ENCODE measurements at places on chromosomes 6 and 20.

GRCh38 chr6:128572294-128572693, 51.9 kb upstream of the PTPRK start:
- no peak for ATAC-seq

- peak; percentile 16 for ATAC-seq
Measured at GRCh38 chr6:215335-216034, 76.8 kb upstream of the DUSP22 start.

GRCh38 chr6:157222201-157222981, 100.9 kb downstream of the TMEM242 start:
- ATAC-seq = no peak

DNA sequence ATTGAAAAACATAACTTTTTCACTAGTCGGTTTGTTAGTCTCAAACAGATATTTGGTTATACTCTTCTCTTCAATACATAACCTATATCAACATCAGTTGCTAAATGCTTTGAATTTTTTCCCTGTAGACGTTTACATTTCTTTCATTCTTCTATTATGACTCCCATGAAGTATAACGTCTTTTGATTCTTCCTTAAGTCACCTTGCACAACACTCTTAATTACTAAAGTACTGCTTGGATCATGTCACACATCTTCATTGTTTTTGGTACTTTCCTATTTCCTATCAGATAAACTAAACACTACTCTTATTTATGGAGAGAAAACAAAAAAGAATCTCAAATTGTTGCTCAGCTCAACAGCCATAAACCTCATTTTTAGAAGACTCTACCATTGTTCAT, 23.0 kb upstream of the BMP5 start:
- no peak for ATAC-seq

DNA sequence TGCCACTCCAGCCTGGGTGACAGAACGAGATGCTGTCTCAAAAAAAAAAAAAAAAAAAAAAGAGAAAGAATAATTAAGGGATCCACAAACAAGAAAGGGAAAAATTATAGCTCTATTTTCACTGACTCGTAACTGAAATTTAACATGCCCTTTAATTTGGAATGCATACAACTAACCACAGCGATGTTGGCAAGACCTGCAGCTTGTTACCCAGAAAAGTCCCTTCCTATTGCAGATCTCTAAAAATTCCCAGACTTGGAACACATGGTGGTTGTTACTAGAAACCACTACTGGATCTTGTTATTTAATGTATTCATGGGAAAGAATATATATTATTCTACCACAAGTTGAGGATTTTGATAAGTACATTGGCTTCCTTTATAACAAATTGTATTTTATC, 27.8 kb upstream of the SMIM28 start:
- no peak for ATAC-seq

- ATAC-seq = peak; percentile 34
Measured at GRCh38 chr20:48787861-48788375, 39.9 kb downstream of the PREX1 start.

DNA sequence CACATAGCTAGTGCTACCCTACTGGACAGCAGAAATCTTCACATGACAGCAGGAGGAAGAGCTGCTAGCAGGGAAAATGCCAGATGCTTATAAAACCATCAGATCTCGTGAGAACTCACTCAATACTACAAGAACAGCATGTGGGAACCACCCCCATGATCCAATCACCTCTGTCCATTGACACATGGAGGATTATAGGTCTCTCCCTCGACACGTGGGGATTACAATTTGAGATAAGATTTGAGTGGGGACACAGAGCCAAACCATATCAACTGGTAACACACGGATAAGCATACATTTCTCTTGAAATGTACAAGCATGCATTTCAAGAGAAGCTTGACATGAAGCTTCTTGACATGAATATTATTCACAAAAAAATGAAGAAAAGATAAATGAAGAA, 64.1 kb downstream of the MMS22L start:
- ATAC-seq = no peak

DNA sequence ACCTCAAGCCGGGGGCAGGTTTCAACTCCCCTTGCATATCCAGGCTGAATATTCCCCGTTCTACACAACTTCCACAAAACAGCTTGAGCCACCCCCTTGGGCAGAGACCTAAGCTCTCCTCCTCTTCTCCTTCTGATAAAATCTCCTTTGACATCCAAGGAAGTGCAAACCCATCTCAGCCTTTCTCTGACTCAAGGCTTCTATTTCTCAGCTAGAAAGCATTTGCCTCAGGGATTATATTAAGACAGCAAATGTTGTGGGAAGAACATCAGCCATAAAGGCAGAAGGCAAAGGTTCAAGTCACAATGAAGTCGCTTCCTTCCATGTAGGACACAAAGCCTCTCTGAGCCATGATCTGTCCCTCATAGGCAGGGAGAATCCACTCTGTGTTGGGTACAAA, 386.6 kb upstream of the ARID1B start:
- ATAC-seq = no peak

- no peak for ATAC-seq
Measured at GRCh38 chr6:38164131-38164481, 344.6 kb downstream of the ZFAND3 start.

DNA sequence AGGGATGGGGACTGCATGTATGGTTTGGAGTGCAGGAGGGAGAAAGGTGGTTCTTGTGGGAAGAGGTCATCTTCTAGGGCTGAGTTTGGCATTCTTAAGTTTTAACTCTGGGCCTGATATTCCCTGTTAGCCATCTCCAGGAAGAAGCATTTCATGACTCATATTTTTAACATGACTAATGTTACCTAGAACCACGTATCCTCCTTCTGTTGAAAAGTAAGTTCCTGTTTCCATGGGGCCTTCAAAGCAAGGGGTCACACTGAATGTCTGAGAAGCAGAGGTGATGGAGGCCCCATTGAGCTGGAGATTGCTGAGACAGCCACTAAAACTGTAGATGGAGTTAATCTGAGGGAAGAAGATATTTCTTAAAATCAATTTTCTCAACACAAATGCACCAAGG, 30.2 kb downstream of the FAM229B start:
- ATAC-seq = no peak

- ATAC-seq = peak; percentile 89
Measured at GRCh38 chr6:56642366-56643261, at the start of gene DST. Gene DST (minus strand): TSS chr6:56642889.

- no peak for ATAC-seq
Measured at GRCh38 chr20:52303281-52303950, 111.8 kb upstream of the ZFP64 start.

DNA sequence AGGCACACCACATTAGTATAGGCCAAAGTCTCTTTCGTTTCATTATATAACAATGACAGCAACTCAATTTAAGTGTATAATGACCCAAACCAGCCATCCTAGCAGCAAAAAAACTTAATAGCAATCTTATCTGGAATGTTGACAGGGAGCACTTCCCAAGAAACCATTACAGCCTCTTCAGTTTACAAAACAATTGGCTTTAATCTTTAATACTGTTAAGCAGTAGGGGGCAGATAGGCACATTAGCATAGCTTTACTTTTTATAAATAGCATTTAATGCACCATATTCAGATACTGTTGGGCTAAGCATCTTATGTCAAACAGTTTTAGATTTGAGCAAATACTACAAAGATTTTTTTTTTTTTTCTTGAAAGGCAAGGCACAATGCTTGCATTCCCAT, 193.3 kb upstream of the MAP3K7 start:
- no peak for ATAC-seq

GRCh38 chr6:72348926-72349325, 272.9 kb upstream of the KCNQ5 start:
- ATAC-seq = no peak

- no peak for ATAC-seq
Measured at GRCh38 chr6:99492092-99492491, 23.1 kb downstream of the USP45 start.

DNA sequence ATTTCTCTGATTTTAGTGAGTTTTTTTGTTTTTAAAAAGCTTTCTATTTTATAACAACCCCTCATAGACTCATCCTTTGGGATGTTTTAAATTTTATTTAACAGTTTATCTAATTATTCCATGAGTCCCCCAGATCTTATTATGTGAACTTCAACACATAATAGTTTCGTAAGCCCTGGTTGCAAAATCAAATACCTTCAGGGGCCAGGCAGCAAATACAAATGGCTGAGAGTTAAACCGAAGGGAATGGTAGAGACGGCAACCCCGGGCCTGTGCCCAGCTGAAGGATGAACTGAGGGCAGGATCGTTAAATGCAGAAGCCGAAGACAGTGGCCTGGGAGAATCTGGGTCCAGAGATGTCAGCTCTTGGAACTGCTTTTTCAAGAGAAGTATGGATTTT, 88.4 kb downstream of the RTN4IP1 start:
- ATAC-seq = no peak
